ENCODE measurements at places on chromosomes 7 and 10. TPM values are rescaled to one million over a fixed set of nuclear protein-coding genes. Genes with fewer than 3 reads are reported as not detected.

Gene CLEC5A
- total RNA-seq: not detected

Gene PNLIPRP1
- not detected for total RNA-seq

Gene LRRN3
- total RNA-seq: not detected

Gene CCDC146
- 0.79 TPM for total RNA-seq

Gene NPY
- total RNA-seq: not detected
